ENCODE measurements at places on chromosomes 4 and X.

DNA sequence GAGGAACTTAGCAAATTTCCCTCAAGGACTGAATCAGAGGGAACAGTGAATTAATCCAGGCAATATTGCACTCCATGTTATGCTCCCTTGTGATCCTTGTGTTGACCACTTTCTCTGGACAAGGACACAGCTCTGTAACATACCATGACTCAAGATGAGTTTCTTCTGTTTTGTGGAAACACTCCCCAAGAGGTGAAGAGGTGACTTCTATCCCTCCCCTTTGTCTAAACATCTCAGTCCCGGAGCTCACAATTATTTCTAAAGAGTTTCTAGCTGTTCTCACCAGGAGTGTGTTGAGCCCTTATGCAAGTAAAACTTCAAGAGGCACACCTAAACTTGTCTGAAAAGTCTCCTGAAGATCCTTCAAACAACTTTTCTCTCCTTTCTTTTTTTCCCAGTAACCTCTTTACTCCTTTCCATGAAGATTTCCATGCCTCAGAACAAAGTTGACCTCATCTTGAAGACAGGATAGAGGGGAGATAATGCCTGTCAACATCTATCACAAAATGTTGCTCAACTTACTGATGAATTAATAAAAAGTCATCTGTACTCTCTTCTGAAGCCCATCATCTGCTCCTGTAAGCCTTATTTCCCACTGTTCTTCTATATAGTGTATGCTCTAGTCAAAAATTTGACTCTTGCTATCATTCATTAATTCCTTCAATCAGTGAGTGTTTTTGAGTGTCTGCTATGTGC is 429.1 kb downstream of the SPRY1 start:
- no peak for DNase-seq

- no peak for DNase-seq
Measured at GRCh38 chrX:42678133-42678532, 99.8 kb downstream of the PPP1R2C start.

GRCh38 chr4:101027721-101028120 is 319.6 kb downstream of the PPP3CA start:
- no peak for DNase-seq

DNA sequence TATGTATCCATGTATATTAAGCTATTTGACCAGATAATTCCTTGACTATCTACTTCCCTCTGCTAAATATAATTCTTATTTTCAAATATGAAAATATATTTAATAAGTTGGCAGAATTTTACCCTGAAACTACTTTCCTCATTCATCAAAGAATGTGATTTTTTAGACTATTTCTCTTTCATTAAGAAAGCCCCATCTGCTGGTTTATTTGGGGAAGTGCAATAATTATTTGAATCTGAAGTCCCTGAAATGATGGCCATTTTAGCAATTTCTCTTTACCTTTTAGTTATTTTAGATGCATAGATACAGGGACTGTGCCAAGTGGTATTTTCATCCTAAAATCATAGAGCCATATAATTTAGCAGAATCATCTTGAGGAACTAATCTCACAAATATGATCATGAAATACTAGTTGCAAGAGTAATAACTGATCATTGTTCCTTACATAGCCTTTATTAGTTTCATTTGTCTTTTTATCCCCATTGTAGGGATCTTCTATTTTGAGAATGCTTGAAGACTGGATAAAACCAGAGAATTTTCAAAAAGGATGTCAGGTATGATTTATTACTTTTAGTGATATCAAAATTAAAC is 39.0 kb downstream of the ENPEP start:
- no peak for DNase-seq

DNA sequence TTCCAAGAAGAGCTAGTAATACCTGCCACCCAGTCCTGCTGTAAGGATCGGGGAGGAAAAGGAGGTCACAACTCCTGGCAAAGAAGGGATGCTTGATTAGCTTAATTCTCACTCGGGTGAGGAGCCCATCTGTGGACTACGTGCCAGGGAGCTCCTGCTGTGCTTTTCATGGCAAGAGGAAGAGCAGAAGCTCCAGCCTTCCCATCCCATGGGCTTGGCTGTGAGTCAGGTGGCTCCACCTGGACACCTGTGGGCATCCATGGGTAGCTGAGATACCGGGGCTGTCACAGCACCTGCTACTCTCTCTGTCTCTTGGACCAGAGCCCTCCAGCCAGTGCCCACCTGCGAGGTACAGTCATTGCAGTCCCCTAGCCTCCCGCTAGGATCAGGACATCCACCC is 18.0 kb downstream of the CLNK start:
- no peak for DNase-seq

DNA sequence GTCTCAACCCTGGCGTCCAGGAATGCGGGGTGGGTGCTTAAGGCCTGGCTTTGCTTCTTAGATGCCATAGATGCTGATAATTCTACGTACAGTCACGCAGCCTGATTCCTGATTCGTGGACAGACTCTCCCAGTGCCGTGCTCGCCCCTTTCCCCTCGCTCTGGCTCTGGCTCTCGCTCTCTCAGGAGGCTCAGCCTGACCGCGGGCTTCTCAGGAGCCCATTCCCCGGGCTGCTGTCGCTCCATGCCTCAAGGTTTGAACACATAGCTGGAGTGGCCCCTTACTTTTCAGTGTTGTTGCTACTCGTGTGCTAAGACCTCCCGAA is 59.2 kb upstream of the ZC4H2 start:
- DNase-seq: no peak

GRCh38 chrX:151009582-151009981 is 26.4 kb downstream of the HMGB3 start:
- no peak for DNase-seq

DNA sequence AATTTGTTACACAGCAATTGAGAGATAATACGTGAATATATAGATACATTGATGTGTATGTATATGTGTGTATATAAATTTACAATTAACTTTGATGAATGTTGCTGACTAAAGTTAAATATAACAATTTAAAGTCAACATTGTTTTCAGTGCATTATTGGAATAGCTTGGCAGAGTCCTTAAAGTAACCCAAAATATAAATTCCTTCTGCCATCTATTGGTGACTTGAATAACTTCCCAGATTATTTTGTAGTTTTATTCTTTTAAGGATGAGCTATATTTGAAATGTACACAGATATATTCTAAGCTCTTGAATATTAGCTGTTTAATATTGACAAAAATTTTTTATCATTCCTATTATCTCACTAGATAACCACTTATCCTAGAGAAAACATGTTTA is 298.2 kb upstream of the FSTL5 start:
- DNase-seq: no peak

- no peak for DNase-seq
Measured at GRCh38 chr4:38495446-38495845, 168.6 kb upstream of the KLF3 start.

DNA sequence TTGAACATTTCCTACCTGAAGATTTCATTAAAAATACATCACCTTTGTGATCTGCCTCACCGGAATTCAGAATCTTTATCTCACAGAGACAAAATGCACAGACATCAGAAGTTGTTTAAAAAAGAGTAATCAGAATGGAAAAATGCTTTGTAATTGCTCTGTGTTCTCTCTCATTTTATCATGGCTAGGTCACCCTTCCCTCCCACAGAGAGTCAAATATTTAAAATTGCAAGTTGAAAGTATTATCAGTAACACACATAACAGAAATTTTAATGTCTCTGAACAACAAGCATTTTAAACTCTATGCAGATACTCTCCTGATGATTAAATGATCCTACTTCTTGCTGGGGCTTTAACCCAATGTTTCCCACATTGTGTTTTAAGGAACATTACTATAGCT is 362.0 kb downstream of the CBLL2 start:
- DNase-seq: no peak

DNA sequence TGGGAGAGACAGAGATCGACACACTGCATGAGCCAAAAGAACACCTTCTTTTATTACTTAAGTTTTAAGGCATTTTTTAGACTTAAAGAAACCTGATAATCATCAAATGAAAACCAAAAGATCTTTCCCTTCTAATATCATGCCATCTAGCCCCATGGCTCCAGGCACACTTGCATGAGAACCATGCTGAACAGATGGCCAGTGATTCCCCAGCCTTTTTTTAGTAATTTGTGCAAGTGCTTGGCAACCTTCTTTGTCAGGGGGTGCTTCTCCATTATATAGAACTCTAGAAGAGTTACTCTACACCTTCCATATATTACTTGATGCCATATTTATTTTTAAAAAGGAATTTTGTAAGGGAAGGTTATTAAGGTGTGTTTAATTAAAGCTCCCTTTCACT is 182.2 kb upstream of the TEX13C start:
- no peak for DNase-seq

DNA sequence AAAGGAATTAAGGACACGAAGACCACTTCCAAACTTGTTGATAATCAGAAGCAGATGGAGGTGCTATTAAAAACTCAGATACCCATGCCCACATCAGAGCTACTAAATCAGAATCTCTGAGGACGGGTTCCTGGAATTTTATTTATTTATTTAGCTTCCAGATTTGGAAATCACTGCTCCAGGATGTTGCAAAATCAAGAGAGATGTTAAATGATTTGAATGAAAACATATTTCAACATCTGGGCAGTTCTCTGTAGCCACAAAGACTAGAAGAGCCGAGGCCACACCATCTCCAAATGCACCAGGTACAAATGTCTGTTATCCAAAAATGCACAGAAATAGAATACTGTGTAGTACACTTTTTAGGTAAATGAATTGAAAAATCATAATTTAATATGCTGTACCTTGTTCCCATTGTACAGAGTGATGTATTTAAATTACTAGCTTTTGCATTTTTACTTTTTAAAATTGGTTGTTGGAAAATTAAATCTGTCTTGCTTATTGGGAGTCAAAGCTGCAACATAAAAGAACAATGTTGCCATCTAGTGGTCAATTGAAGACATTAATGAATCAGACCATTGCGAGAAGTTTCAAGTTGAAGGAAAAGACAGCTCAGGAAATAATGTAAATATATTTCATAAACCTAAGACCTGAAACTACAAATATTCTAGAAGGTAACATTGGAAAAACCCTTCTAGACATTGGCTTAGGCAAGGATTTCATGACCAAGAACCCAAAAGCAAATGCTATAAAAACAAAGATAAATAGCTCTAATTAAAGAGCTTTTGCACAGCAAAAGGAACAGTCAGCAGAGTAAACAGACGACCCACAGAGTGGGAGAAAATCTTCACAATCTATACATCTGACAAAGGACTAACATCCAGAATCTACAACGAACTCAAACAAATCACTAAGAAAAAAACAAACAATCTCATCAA is 151.3 kb upstream of the TTC29 start:
- DNase-seq: no peak

DNA sequence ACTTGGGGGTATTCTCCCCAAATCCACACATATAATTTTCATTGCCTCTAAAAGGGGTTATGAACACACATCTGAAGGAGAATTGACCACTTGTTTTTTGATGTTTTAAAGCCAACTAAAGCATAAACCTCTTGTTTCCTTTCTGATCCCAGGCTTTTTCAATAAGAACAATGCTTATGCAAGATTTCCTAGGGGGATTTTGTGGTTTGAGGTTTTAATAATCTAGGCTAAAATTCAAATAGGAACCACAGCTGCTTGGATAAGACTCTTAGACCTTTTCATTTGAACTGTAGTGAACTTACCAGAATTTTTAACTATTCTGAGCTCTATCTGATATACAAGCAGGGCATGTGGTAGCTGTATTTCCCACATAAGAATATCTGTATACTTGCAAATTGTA is 651.1 kb downstream of the ANKRD50 start:
- no peak for DNase-seq

DNA sequence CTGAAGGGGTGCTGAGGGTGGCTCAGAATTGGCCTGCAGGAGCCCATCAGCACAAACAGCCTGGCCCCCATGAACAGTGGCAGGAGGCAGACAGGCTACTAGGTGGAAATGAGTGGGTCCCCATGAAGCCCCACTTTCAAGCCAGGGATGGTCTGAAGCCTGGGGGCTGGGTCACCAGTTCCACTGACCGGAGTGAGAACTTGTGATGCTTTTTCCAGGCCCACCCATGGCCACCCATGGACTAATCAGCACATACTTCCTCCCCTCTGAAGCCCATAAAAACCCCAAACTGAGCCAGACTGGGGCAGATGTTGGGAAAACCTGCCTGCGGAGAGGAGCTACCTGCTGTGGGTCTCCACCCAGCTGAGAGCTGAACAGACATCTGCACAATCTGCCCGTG is 284.1 kb downstream of the EVC2 start:
- DNase-seq: no peak

GRCh38 chrX:23389196-23389792 is 54.6 kb downstream of the PTCHD1 start:
- no peak for DNase-seq

DNA sequence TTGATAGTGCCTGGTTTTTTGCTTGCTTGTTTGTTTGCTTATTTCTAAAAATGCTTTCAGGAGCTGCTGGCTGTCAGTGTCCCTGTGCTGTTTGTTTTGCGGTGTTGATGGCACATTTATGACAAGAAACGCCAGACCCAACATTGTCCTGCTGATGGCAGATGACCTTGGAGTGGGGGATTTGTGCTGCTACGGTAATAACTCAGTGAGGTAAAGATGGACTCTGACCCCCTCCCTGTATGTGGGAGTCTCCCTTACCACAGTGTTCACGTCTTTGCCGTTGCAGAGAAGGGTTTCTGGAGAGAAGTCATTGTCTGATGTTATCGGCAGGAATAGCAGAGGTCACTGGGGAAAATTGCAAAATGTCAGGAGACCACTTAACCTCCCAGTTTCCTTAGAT is at the start of gene ARSH:
Gene ARSH (plus strand): TSS at position 52 of the 400 bp plus-strand sequence. CDS start 67 bp downstream, at position 119.
- DNase-seq: no peak

GRCh38 chr4:6889101-6889735 is 20.4 kb upstream of the TBC1D14 start:
- no peak for DNase-seq

DNA sequence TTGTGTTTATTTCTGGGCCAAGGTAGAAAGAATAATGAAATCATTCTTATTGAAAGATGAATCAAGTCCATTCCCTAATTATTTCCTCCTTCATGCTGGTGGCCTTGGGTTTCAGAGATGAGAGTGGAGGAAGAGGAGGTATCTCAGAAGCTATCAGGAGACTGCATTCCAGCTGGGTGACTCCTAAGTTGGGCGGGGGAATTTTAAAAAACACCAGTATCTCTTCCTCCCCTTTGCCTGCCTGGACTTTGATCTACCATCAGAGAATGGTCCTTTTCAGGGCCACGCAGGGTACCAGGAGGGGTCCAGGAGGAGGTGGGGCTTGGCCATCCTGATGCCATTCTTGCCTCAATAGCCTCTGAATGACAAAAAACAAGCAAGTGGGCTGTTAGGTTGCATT is 104.4 kb downstream of the ASMT start:
- DNase-seq: no peak

- DNase-seq: no peak
Measured at GRCh38 chr4:187903700-187904099, 91.9 kb upstream of the ZFP42 start.

GRCh38 chrX:153875391-153876111 is 10.4 kb downstream of the L1CAM start:
- DNase-seq: peak; percentile 24

DNA sequence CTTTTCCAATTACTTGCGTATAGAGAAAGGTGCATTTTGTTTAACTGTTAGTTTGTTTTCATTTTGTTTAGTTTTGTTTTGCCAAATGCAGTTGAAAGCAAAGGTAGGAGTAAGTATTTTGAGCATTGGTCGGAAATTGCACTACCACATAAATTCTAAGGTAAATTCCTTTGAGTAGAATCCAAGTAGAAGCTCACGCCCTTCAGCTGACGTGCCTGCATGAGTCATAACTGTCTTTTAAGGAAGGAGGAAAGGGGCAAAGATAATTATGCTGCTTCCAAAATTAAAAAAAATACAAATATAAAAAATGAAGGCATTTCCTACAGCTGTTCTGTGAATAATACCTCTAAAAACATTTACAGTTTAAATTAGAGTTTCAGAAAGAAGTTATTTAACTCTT is 110.2 kb upstream of the MYOZ2 start:
- no peak for DNase-seq

GRCh38 chr4:72076562-72076961 is 44.8 kb downstream of the NPFFR2 start:
- no peak for DNase-seq
